Stimulated activated CD4-positive, alpha-beta T cell treated with anti-CD3 and anti-CD28 coated beads, Interleukin-1b, Interleukin-23, amount 100 ng/mL, for 1 hour (primary cell): ENCODE measurements at places on chromosomes 1 and 21.
A peak's percentile ranks its signal among the peaks of the same experiment; 100 is the strongest.

DNA sequence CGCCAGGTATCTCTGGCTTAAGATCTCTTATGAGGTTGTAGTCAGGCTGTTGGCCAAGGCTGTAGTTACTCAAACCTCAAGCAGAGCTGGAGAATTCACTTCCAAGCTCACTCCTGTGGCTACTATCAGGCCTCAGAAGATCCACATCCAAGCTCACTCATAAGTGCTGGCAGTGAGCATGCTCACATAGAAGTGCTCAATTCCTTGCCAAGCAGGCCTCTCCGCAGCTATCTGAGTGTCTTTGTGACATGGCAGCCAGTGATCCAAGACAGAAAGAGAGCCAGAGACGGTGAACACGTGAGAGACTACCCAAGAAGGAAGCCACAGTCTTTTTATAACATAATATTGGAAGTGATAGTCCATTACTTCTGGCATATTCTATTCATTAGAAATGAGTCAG lies 278.2 kb downstream of the PAPPA2 start:
- no peak for DNase-seq

GRCh38 chr21:22573834-22574233 lies 1575.6 kb downstream of the NCAM2 start:
- DNase-seq = no peak

DNA sequence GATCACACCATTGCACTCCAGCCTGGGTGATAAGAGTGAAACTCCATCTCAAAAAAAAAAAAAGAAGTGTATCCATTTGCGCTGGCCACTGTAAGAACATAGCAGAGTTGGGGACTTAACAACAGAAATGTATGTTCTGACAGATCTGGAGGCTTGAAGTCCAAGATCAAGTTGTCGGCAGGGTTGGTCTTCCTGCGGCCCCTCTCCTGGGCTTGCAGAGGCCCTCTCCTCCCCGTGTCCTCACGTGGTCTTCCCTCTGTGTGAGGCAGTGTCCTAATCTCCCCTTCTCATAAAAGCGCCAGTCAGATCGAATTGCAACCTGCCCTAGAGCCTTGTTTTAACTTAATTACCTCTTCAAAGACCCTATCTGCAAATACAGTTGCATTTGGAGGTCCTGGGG lies 52.6 kb downstream of the MT1HL1 start:
- no peak for DNase-seq

DNA sequence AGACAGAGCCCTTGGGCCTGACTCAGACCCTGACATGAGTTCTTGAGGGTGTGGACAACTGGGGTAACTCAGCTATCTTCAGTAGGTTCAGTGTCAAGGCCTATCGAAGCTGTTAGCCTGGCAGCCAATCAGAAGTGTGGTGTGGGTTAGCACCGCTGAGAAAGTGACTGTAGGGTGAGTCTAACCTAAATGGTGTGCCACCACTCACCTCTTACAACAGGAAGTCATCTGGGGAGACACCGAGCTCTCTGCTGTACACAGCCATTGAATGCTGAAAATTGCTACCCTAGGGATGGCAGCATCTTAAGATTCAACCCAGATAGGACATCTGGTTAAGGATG lies 44.6 kb downstream of the RASSF5 start:
- peak; percentile 53 for DNase-seq

DNA sequence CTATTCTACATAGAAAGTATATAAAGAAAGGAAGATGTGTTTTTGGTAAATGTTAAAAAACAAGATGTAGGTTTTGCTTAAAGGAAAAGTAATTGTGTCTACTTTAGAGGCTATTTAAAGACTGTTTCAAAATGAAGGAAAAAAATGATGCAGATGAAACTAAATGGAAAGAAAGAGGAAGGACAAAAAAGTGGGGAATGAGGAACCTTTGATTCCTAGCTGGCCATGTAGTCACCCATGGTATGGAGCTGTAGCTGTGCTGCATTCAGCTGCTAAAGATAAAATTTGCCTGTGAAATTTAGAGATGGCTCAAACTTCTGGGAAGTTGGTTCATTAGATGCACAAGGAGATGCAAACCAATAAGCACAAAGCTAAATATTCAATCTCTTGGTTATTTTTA lies 86.8 kb upstream of the SERBP1 start:
- DNase-seq = no peak

- no peak for DNase-seq
Observed at GRCh38 chr1:57615956-57616355, 192.1 kb upstream of the DAB1 start.

DNA sequence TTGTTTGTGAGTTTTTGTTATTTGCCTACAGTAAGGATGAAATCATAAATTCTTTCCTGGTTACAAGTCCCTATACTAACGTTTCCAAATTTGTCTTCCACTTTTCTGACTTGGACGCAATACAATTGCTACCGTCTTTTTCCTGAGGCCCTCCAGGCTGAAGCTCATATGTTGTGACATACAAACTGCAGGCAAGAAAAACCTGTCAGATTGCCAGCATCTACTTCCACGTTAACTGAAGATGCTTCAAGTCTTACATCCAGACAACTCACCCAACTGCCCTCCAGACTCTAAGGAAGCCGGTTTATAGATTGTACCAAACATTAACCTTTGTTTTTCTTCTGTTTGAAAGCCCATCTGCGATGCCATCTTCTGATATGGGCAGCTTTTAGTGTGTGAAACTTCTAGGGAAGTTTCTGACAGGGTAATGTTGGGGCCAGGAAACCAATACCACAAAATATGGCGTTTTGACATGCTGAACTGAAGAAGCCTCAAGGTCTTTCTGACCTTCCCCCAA lies 21.4 kb upstream of the RNF11 start:
- no peak for DNase-seq

- no peak for DNase-seq
Observed at GRCh38 chr1:183604815-183605214, 14.6 kb upstream of the NCF2 start.

- DNase-seq = no peak
Observed at GRCh38 chr1:39141925-39142324, 62.6 kb upstream of the MACF1 start.

GRCh38 chr1:202088206-202088605 lies 34.5 kb upstream of the GPR37L1 start:
- no peak for DNase-seq

DNA sequence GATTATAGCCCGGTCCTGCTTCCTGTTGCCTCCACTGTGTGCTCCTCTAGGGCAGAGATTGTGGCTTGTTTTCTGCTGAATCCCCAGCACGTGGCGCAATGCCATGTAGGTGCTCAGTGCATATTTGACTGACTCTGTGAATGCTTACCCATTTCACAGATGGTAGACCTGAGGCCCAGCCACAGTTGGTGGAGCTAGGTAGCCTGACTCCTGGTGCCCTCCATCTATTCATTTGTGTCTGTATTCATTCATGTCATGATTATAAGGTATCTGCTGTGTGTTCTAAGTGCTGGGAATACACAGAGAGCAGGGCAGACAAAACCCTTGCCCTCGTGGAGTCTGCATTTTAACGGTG lies 22.5 kb downstream of the TNFRSF1B start:
- no peak for DNase-seq

DNA sequence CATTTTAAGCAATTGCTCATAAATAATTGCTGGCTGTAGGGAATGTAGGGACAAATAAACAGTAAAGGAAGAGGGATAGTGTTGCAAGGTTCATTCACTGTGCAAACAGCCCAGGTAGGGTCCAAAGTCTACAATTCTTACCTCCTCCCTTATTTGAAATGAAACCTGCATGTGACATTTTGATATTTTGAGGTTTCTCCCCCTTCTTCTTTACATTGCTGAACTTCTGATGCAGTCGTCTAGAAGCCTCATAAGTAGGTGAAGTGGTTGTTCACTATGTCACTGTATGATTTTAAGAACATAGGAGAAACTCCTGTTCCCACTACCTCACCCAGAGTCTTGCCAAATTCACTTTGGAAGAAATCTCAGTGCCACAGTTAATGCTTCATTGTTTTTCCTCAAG lies 16.1 kb downstream of the F5 start:
- DNase-seq = no peak

GRCh38 chr1:27542463-27543273 lies 52.7 kb upstream of the WASF2 start:
- no peak for DNase-seq

DNA sequence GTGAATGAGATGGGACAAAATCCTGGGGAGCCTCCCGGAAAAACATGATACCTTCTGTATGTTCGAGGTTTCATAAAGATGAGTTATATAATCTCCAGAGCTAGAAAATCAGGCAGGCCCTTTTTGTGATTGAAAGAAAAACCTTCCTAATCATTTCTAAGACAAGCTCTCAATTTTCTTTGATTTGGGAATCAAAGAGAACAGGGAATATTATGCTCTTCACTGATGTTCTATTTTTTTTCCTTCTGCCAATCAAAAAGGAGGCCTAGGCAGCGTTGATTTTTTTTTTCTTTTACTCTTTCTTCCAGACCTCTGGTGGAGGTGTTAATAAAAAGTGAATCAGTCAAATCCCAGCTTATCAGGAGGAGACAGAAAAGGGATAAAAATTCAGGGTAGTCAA lies 34.5 kb downstream of the DIRAS3 start:
- DNase-seq = no peak
